Adrenal gland (tissue), 19 donors: ENCODE measurements at places on chromosomes 1 and 21. TPM values are rescaled to one million over a fixed set of nuclear protein-coding genes. Genes with fewer than 3 reads are reported as not detected.

DNA sequence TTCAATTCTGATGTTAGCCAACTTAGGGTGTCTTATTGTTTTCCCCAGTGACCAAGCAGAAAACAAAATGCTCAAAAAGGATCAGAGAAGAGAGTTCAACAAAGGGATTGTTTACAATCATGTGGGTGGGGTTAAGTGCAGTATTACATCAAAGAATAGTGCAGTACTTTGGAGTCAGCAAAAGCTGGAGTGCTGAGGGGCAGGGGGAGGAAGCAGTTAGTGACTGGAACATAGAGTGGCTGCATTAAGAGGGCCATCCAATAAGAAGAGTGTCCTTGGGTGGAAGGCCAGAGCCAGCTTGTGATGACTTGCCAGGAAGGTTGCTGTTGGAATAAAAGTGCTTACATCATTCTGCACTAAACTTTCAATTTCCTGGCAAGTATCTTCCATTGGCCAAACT, 175.5 kb downstream of the CYYR1 start:
- no peak for DNase-seq

DNA sequence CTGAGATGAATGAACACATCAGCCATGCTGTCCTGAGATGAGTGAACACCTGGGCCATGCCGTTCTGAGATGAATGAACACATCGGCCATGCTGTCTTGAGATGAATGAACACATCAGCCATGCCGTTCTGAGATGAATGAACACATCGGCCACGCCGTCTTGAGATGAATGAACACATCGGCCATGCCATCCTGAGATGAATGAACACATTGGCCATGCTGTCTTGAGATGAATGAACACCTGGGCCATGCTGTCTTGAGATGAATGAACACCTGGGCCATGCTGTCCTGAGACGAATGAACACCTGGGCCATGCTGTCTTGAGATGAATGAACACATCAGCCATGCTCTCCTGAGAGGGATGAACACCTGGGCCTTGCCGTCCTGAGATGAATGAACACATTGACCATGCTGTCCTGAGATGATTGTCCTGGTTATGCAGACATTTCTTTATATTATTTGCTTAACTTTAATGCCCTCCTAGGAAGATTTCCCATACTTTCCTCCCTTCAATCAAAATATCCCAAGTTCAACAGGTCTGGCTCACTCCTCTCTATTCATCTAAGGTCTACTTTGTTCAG, 48.6 kb upstream of the COL6A1 start:
- no peak for DNase-seq

DNA sequence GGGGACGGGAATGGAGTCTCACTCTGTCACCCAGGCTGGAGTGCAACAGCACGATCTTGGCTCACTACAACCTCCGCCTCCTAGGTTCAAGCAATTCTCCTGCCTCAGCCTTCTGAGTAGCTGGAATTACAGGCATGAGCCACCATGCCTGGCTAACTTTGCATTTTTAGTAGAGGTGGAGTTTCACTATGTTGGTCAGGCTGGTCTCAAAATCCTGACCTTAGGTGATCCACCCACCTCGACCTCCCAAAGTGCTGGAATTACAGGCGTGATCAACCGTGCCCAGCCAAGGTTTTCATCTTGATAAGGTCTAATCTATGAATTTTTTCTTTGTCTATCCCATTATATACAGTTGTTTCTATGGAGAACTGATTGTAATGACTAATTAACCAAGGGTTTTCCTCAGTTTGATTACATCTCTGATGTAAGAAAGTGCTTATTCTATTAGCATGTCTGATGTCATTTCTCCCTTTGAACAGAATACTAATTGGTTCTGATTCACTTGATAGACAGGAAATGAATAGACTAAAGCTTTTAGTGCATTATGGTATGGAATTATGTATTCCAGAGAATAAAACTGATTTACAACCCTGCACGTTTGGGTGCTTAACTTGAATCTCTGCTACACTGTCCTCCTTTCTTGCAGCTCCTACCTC, 11.9 kb downstream of the PACC1 start:
- no peak for DNase-seq

DNA sequence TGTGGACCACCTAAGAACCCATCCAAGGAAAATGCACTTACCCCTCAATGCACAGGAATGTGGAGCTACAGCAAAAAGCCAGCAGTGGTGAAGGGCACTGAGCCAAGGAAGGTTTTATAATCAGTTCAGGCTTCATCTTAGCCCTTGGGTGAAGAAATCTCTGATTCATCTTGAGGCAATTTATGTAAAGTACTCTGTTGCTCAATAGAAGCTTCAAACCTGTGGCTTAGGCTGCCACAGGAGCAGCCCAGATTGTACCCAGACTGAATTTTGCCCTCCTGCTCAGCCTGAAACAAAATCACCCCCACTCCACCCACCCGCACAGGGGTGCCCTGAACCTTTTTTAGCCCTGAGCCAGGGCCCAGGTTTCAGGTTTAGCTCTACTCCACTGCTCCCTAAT, at the start of gene S100A12:
Gene S100A12 (minus strand): TSS at position 111 of the 400 bp plus-strand sequence. CDS start 1,029 bp downstream, outside the sequence.
- DNase-seq: no peak

GRCh38 chr21:35428937-35429336, 379.8 kb upstream of the RUNX1 start:
- DNase-seq: no peak

- DNase-seq: no peak
Measured at GRCh38 chr1:246969621-246970020, 37.9 kb upstream of the AHCTF1 start.

DNA sequence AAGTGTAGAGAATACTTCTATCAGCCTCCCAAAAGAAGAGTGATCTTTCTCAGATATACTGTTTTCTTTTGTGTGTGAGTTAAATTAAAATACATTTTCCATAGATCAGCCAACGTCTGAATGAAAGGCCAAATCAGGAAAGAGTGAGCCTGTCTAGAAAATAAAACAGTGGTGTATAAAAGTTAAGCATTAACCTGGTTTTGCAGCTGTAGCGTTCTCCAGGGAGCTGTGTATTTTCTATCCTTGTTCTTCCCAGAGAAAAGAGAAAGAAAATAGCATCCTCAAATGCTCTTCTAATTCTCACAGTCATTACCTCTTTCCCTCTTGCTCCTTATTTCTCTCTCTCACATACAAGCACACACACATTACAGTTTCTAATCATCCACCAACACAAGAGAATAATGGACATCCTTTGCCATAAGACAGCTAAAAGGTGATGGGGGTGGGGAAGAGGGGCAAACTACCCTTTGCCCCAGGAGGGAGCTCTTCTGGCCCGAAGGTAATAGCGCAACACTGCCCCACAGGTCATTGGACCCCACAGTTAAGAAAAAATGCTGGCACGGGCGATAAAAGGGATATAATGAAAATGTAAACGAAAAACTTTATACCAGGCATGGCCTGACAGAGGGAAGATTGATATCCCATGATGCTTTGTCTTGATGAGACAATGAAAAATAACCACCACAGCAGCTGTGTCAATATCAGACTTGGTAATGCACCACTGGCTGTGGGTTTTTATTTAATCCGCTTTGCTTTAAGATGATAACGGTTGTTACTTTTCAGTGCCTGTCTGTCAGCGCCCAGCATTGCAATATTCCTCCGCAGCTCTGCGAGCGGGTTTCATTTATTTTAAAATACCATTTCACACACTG, 150.3 kb downstream of the NUF2 start:
- DNase-seq: no peak

GRCh38 chr1:228778466-228778865, 43.2 kb downstream of the RHOU start:
- no peak for DNase-seq

GRCh38 chr1:11979028-11979850, 1.0 kb upstream of the MFN2 start:
- no peak for DNase-seq

DNA sequence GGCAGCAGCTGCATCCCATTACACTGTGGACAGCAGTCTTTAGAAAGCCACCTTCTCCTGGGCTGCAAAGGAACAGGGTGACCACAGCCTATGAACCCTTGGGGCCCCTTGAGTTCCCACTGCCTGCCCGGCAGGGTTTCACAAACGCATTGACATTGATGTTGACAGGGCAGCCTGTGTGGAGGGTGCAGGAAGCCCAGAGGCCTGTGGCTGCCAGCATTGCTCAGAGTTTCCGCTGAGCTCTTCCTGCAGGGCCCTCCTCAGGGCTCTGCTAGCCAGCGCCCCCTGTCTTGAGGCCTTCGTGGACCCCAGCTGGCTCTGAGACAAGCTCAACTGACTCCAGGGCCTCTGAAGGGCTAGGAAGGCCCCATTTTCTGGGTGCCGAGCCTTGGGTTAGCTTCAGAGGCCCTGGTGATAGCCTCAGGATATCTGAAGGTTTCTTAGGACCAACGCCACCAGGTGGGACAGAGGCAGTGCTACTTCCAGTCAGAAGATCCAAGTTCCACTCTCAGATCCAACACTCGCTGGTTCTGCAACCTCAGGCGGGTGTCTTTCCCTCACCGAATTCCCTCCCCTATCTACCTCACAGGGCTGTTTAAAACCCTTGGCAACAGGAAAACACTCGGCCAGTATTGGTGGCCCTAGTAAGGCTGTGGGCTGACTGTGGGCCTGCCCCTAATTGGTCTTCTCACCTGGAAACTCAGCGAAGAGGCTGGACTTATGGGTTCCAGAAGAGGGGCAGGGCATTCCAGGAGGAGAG, 27.2 kb upstream of the EPS8L3 start:
- DNase-seq: peak; percentile 41

- peak; percentile 62 for DNase-seq
Measured at GRCh38 chr1:110746644-110747259, 72.0 kb upstream of the KCNA3 start.

- DNase-seq: no peak
Measured at GRCh38 chr1:109025694-109026093, 16.2 kb downstream of the WDR47 start.

The CD164L2 gene
- total RNA-seq: not detected

The DIRAS3 gene
- 15.8 TPM for total RNA-seq
